ENCODE measurements at places on chromosomes 16 and 17.

DNA sequence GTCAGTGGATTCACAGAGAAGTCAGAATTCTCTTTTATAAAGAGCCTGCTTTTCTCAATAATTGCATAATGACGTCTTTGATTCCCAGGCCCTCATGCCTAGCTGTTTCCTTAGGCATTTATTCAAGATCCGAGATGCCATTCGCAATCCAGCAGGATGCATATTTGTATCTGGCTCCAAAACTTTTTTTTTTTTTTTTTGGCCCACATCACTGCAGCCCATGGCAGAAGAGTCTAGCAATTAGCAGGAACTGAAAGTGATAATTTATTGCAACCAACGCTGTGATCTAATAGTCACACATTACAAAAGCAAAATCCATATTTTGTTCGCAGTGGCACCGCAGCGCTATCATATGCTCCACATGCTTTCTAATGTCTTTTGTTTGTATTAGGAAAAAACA, 503.4 kb downstream of the MAF start:
- no peak for DNase-seq

- DNase-seq, result no peak
These were observed 12.8 kb upstream of the HSBP1 start for GRCh38 chr16:83794860-83795554.

DNA sequence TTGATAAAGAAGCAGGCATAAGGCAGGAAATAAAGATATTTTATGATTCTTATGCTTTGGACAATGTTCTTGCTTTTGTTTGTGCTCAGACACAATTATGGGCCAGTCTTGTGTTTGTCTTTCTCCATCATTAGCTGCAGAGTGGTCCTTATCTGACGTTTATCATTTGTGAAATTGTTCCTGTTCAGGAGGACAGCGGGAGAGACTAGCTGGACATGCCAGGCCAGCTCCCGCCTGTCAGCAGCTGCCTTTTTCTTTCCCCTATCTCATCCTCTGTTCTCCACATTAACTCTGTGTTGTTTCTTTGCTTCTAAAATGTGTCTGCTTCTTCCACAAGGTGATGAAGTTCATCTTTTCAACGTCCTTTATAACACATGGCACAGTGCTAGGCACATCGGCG, 333.5 kb downstream of the NPIPA8 start:
- no peak for DNase-seq

DNA sequence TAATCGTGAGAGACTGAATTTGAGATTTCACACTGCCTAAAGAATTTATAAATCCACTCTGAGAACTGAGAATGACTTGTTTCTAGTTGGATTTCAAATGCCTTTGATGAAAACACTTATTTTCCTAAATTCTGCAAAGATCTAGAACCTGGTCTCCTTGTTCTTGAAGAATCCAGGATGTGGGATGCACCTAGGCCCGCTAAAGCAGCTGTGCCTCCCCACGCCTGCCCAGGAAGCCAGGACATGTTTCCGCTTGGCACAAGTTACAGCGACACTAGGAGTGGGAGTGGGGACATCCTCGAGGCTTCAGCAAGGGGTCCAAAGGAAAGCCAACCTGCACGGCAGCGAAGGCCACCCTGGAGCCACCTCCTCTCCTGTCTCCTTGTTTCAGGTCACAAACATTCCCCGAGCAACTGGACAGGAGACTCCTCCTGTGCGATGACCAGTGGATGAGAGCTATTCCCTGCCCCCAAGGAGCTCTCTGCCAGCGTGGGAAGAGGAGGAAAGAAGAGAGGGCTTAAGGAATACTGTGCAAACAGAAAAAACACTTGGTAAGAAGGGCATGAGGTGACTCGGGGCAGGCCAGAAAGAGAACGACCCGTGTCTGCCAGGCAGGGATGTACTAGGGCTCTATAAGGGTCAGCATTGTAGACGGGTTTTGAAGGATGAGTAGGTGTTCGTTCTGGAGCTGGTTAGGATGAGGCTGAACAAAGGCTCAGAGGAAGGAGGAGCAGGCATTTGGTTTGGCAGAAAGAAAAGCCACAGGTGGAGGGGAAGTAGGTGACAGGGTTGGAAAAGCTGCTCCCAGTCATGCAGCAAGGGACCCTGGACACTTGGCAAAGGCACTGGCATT, 11.1 kb downstream of the VAC14 start:
- DNase-seq, result no peak

GRCh38 chr16:495127-495748, 32.3 kb upstream of the CAPN15 start:
- no peak for DNase-seq

- no peak for DNase-seq
These were observed at the start of gene CCDC92B for GRCh38 chr17:2749058-2749783. Gene CCDC92B, minus strand, starts transcription at chr17:2749652. Its CDS starts 14,507 bp downstream, at chr17:2735145.

DNA sequence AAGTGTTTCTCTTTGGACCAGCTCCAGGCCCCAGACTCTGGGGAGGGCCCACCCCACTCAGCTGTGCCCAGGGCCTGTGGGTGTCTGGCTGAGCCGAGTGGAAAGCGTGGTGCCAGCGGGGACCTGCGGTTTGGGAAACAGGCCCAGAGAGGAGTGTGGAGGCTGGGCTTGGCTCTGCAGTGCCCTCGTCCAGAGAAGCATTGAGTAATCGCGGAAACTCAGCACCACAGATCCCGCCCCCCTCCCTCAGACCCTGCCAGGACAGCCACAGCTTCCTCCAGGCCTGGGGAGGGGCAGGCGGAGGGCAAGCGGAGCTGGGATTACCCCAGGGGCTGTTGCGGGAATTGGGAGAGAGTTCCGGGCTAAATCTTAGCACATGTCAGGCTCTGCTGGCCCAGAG, 14.6 kb upstream of the PITPNA start:
- peak; percentile 86 for DNase-seq

DNA sequence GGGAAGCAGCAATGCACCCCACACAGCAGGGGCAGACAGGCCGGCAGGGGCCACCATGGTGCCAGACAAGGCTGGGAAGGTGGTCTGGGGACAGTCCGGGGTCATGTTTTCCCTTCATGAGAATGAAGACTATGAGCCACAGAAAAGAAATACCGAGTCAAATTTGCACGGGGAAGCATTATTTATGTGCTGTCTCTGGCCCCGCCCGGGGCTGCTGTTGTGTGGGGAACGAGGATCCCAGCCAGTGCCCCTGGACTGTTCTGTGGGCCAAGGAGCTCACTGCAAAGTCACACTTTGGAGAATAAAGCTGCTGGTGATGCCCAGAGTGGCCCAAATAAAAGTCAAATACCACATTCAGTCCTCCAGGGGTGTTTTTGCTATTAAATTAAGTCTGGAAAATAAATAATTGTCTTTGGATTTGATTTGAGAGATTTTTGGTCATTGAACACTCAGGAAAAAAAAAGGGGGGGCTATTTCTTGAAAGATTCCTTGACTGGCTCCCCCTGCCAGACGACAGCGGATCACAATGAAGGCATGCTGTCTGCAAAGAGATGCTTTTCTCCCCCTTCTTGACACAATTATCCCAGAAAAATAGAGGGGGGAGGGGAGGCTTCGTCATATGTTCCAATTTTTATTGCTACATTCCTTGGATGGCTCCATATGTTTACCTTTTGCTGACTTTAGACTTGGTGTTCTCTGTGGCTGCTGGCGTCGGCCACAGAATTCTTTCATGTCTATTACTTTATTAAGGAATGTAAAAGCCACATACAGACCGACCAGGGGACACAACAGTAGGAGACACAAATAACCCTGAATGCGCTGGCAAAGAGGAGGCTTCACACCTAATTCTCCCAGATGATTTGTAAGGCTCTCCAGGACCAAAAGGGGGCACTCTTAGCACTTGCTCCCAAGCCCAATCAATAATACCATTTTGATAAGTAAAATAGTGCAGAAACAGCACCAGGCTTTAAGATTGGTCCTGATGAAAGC, 27.1 kb upstream of the ANKFN1 start:
- DNase-seq, result no peak

DNA sequence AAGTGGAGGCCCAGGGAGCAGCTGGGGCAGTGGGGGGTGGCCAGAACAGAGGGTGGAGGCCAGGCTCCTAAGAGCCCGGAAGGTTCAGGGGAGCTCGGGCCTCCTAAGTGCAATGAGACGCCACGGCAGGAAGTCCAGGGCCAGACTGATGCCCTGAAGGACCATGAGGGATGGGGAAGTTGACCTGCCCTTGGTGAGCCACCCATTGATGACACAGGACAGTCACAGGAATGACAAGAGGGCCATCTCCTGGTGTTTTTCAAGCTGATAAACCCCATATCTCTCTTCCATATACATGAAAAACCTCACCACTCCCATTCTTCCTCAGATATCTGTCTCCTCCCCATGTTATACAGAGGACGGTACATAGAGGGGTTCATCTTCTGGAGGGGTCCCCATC, 5.8 kb upstream of the MRPL58 start:
- no peak for DNase-seq

GRCh38 chr17:17254036-17254435, 17.1 kb upstream of the FLCN start:
- DNase-seq, result no peak

GRCh38 chr16:11315510-11315909, 29.7 kb upstream of the RMI2 start:
- DNase-seq, result no peak

DNA sequence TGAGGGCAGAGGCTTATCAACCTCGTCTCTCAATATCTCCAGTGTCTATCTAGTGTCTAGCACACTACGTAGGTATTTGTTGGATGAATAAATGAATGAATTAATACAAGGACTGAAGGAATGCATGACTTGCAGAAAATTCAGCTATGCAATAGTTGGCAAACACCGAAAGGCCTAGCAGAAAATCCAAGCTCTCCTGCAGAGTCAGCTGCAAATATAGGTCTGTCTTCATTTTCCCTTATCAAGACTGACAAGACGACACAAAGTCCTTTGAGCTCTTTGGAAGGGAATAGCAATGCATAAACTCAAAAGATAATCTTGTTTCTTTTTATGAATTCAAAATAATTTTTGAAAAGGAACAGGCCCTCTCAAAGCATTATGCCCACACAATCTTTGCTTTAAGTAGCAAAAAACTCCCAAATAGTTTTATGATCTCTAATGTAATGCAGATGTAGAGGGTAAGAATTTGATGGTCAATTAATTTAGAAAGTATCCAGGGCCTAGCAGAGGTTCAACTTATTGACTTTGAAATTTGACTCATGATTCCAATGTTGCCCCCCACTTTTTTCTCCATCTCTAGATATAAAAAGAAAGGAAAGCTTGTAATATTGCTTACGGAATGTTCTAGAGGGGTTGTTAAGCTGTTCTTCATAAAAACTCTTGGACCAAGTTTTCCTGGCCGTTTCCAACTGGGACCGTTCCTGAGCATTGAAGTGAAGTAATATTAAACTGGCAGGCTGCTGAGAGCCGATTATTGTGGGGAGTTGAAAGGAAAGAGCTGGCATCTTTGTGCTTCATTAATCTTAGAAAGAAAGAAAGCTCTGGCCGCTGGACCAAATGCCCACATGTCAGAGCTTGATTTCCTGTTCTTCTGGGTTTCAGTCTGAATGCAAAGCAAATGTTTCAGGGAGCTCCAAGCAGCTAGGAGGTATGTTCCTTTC, 227.3 kb downstream of the HS3ST3A1 start:
- DNase-seq, result no peak

GRCh38 chr17:15332338-15332737, 9.1 kb downstream of the TEKT3 start:
- no peak for DNase-seq

- DNase-seq, result peak; percentile 37
These were observed 13.7 kb downstream of the CAMKK1 start for GRCh38 chr17:3879186-3879585.

DNA sequence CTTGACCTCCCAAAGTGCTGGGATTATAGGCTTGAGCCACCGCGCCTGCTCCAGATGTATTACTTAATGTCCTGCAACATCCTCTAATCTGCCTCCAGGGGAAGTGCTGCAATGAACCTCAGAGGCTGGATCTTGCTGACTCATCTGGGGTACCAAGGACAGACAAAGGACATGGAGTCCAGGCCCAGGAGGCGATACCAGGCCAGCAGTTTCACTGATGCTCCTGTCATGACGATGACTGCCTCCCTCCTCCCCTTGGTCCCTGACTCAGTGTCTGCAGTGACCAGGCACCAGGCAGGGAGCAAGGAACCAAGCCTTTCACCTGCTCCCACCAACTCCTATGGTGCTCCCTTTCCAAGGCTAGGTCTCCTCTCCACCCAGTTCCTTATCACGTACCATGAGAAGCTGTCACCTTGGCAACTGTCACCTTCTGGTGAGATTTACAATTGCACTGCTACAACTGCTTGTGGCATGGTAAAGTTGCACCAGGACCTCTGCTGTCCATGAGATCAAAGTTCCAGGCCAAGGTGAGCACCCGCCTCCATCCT, 21.6 kb upstream of the PHOSPHO1 start:
- no peak for DNase-seq

- DNase-seq, result no peak
These were observed 191.4 kb downstream of the SLC39A11 start for GRCh38 chr17:72901083-72901482.

GRCh38 chr17:42453439-42453838, 5.2 kb upstream of the ATP6V0A1 start:
- DNase-seq, result no peak

- DNase-seq, result no peak
These were observed 11.8 kb upstream of the SECTM1 start for GRCh38 chr17:82345151-82345976.

Data from heart right ventricle (tissue), 16 donors.